ENCODE measurements at places on chromosomes 13 and 19.
A peak's percentile ranks its signal among the peaks of the same experiment; 100 is the strongest.

DNA sequence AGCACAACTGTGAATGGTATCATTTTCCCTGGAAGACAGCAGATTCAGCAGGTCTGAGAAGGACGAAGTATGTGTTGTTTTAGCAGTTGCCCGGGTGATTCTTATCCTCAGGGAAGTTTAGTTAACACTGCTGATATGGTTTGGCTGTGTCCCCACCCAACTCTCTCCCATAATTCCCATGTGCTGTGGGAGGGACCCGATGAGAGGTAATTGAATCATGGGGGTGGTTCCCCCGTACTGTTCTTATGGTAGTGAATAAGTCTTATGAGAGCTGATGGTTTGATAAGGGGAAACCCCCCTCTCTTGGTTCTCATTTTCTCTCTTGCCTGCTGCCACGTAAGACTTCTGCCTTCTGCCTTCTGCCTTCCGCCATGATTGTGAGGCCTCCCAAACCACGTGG, 81.0 kb upstream of the UBAC2 start:
- DNase-seq, result no peak

DNA sequence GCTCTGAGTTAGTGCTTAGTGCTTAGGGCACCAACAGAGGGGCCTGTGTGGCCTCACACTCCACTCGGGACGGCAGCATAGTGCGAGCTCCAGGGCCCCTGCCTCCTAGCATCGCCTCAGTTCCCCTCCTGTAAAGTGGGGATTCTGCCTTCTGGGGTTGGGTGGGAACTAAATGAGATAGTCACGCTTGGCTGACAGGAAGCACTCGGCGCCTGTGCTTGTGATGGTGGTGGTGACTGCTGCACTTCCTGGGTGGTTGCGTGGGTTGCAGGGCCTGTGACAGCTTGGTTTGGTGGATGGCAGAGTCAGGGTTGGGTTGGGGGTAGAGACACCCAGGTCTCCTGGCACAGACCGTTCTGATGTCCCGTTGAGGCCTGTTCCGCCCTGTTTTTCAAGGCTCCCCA, 7.7 kb downstream of the PLEKHF1 start:
- no peak for DNase-seq

DNA sequence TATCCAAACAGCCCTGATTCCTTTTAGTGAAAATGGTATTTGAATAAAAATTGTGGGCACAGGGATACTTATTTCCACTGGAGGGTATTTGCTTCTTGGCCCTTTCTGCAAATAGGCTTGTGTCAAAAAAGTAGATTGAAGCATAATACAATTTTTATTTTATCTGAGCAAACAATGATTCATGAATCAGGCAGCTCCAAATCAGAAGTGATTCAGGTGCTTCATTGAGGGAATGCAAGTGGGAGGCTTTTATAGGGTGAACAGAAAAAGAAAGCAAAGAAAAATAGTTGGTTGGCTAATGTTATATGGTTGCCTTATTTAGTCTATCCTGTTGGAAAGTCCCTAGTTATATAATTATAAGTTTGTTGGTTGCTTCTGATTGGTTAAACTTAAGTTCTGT, 117.9 kb downstream of the ITGBL1 start:
- no peak for DNase-seq

- peak; percentile 44 for DNase-seq
Measured at GRCh38 chr19:57103573-57104277, 16.1 kb upstream of the USP29 start.
